ENCODE measurements at places on chromosomes 13 and 19. TPM values are rescaled to one million over a fixed set of nuclear protein-coding genes. Genes with fewer than 3 reads are reported as not detected.

ZNF91 gene
- 8.7 TPM for polyA plus RNA-seq

UBL5 gene
- 839 TPM for polyA plus RNA-seq

DNA sequence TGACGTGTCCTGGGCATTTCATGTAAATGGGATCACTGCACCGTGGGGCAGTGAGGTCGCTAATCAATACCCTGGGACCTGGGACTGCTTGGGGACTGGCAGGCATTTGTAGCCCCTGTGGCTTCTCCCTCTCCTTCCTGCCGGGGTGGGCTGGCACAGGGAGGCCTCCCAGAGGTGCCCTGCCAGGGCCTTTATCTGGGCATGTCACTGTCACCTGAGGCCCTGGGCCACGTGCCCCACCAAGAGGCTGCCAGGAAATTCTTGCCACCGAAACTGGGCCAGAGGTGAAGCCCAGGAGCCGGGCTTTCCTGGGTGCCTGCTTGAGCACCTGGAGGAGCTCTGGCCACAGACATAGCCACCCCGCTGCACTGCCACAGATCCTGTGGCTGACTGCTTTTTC lies 1.8 kb upstream of the NMRK2 start:
- H3K36me3 ChIP-seq, result no peaks in the 10 kb centered on the region
- DNase-seq, result no peak
- no peak overlapping the region for H3K4me3 ChIP-seq
- peaks cover 18% of the 10 kb centered on the region for H3K27me3 ChIP-seq

- H3K4me3 ChIP-seq, result no peak overlapping the region
- H3K27me3 ChIP-seq, result no peaks in the 10 kb centered on the region
- H3K36me3 ChIP-seq, result no peaks in the 10 kb centered on the region
These were observed 139.4 kb downstream of the HS6ST3 start for GRCh38 chr13:96229356-96229755.

DNA sequence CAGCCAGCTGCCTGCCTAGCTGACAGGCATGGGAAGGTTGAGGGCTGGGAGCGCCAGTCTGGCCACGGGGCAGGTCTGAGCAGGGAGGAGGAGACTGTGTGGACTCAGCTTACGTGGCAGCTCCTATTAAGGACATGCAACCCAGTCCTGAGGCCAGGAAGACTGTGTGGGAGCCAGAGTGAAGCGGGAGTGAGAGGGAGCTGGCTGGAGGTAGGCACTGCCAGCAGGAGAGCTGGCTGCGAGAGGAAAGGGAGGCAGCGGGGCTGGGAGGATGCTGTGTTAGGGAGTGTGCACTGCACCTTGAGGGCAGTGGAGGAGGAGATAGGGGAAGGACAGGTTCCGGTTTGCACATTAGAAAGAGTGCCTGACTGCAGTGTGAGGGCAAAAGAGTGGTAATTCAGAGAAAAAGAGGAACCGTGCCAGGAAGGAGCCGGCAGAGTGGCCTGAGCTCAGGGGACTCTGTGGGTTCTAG lies 99.2 kb downstream of the SLC7A1 start:
- no peaks in the 10 kb centered on the region for H3K4me1 ChIP-seq
- peaks cover 3% of the 10 kb centered on the region for H3K27me3 ChIP-seq
- H3K27ac ChIP-seq, result no peak overlapping the region
- no peak for DNase-seq
- H3K4me3 ChIP-seq, result no peak overlapping the region

DNA sequence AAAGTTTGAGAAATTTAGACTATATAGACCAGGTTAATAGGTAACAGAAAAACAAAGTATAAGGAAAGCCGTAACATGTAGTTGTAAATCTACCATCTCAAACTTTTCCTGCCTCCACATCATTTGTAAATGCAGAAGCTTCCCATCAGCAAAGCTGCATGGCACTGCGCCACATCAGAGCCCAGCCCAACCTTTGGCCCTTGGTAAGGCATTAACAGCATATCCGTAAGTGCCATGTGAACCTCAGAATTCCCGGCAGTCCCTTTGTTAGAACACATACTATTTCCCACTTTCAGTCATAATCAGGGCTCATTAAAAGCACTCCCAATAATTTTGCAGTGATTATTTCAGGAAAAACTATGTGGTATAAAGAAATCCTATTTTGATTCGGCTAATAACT lies 51.6 kb downstream of the MPHOSPH8 start:
- no peak overlapping the region for H3K4me3 ChIP-seq
- H3K27me3 ChIP-seq, result no peaks in the 10 kb centered on the region
- no peak overlapping the region for H3K27ac ChIP-seq
- no peaks in the 10 kb centered on the region for H3K36me3 ChIP-seq
- peaks cover 5% of the 10 kb centered on the region for H3K4me1 ChIP-seq

Measured in endothelial cell of umbilical vein (primary cell).